Astrocyte of the spinal cord (primary cell): ENCODE measurements at places on chromosomes 4 and X.

- no peak for DNase-seq
Measured at GRCh38 chrX:129750971-129751370, 12.2 kb downstream of the XPNPEP2 start.

- peak; percentile 16 for DNase-seq
Measured at GRCh38 chr4:26048950-26049349, 134.9 kb downstream of the SMIM20 start.

- no peak for DNase-seq
Measured at GRCh38 chr4:75180790-75181776, 248.2 kb downstream of the PARM1 start.

DNA sequence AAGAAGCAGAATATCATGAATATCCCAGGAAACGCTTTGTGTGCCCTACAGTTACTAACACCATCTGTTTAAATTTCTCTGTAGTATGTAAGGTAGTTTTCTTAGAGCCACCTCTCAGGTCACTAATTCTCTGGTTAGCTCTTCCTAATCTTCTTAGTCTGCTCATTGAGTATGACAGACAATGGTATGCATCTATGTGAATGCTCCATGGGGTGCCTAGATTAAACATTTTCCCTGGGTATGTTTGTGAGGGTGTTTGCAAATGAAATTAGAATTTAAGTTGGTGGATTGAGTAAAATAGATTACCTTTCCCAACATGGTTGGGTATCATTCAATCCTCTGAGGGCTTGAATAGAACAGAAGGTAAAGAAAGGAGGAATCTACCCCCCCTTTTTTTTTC is 233.0 kb downstream of the PCDH18 start:
- no peak for DNase-seq

- no peak for DNase-seq
Measured at GRCh38 chrX:48824066-48824465, 2.2 kb upstream of the ERAS start.

GRCh38 chr4:167023364-167023925 is 210.8 kb downstream of the SPOCK3 start:
- DNase-seq = no peak

DNA sequence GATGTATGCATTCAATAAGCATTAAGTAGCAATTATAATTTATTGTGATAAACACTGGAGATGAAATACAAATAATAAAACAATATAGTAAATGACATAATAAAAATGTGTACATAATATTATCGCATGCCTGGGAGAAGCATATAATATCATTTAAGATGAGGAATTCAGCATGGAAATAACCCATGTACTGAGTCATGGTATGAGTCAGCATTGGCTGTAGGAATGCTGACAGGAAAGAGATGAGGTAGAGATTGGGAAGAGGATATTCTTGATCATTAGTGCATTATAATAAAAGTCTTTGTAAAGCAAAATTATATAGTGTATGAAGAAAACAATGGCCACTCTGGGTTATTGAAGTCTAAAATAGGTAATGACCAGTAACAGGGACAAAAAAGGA is 82.8 kb downstream of the MAGEB10 start:
- DNase-seq = peak; percentile 61

DNA sequence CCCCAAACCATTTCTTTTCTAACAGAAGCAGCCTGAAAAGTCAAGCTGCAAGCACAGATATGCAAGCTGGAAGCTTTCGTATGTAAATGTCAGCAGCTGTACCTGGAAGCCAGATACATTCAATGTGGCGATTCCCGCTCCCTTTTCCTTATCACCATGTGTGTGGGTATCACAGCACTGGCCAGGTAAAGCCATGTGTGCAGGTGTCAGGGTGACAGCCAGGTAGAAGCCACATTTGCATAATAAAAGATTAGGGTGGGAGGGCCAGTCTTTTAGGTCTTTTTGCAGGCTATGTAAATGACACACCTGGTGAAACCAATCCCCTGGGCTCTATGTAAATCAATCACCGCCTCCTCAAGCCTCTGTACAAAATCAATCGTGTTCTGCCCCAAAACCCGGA is 50.1 kb downstream of the RXFP1 start:
- DNase-seq = no peak

DNA sequence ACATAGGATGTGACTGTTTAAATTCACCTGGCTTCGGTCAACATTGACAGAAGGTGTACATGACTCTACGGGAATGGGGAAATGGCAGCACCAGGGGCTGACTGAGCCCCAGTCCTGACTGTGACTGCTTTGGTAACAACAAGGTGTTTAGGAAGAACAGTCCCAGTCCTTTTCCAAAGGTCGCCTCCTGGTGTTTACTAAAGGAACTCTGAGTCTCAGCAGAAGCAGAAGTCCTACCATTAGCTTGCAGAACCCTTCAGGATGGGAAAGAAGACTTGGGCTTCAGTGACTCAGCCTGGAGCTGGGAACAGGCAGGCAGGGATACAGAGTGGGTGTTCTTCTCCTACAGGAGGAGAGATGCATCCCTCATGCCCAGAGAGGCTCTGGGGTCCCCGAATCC is 103.3 kb downstream of the MGST2 start:
- DNase-seq = no peak

GRCh38 chr4:24671849-24672248 is 87.5 kb upstream of the DHX15 start:
- DNase-seq = no peak

DNA sequence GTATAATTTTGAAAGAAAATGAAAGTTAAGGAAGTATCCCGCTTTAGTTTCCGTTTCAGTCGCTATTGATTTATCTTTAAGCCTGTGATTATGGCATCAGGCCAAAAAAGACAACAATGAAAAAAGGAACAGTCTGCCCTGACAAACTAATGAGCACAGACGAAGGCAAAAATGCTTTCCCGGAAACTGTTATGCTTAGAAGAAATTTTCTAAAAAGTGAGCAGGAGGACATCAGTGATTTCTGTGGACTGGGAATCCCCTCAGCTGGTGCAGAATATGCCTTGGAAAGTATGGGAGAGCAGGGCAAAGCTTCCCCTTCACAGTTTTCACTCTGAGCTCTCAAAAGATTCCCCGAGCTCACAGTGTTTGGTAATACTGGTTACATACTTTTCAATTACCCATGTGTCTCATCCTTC is 5.1 kb upstream of the CXCL10 start:
- DNase-seq = peak; percentile 23

DNA sequence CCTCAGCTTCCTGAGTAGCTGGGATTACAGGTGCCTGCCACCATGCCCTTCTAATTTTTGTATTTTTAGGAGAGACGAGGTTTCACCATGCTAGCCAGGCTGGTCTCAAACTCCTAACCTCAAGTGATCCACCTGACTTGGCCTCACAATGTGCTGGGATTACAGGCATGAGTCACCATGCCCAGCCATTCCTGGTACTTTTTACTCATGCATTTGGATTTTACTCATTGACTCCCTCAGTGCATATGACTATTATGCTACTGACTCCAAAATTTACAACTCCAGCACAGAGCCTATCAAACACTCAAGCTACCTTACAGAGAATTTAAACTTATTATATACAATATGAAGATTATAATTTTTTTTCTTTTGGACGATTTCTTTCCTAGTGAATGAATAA is 199.9 kb downstream of the CXXC4 start:
- DNase-seq = no peak

DNA sequence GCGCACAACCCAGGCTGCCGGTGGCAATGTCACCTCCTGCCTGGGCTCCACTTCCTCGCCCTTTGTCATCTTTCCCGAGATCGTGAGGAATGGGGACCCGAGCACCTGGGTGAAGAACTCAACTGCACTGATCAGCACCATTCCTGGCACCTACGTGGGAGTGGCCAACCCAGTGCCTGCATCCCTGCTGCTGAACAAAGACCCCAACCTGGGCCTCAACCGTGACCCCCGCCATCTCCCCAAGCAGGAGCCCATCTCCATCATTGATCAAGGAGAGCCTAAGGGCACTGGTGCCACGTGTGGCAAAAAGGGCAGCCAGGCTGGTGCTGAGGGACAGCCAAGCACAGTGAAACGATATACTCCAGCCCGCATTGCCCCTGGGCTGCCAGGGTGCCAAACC is 32.3 kb downstream of the BCORL1 start:
- DNase-seq = no peak

DNA sequence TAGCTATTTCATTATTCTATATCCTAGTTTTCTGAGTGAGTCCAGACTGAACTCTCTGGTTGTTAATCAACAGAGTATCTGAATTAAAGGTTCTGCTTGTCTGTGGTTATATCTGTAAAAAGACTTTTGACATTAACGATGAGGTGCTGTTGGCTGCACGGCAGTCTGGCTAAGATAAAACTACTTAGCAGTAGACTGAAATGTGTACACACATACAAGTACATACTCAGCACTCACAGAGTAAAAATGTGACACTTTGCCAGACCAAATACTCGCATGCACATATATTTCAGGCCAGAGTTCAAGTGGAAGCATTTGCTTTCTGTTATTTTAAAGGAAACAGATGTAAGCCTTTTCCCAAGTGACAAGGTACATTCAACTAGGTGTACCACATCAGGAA is 80.5 kb downstream of the PRDM5 start:
- DNase-seq = peak; percentile 69

- DNase-seq = no peak
Measured at GRCh38 chr4:95979961-95980876, 140.3 kb downstream of the PDHA2 start.

DNA sequence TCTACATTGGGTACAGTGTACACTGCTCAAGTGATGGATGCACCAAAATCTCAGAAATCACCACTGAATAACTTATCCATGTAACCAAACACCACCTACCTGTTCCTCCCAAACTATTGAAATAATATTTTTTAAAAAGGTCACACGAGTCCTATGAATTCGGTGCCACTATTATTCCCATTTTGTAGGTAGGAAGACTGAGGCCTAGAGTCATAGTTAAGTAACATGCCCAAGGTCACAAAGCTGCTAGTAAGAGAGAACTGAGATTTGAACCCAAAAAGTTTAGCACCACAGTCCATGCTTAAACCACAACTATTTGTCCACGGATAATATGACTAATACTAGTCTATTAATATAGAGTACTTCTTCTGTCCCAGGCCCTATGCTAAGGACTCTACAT is 2.7 kb downstream of the ARHGEF6 start:
- no peak for DNase-seq

DNA sequence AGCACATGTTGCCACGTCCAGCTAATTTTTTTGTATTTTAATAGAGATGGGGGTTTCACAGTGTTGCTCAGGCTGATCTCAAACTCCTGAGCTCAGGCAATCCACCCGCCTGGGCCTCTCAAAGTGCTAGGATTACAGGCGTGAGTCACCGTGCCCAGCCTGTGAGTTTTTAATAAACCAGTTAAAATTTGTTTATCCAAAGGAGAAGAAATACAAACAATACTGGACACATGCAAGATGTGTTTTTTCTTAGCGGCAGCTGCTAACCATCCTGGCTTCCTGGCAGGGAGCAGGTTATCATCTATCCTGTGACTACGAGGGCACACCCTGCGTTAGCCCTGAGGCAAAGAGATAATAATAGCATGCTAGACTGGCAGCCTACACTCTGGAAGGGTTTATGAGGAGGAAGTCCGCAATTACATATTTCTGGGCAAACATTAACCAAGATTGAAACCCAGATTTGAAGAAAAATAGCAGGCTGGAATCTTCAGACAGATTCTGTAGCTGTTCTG is 191.4 kb downstream of the SPRY1 start:
- peak; percentile 63 for DNase-seq

DNA sequence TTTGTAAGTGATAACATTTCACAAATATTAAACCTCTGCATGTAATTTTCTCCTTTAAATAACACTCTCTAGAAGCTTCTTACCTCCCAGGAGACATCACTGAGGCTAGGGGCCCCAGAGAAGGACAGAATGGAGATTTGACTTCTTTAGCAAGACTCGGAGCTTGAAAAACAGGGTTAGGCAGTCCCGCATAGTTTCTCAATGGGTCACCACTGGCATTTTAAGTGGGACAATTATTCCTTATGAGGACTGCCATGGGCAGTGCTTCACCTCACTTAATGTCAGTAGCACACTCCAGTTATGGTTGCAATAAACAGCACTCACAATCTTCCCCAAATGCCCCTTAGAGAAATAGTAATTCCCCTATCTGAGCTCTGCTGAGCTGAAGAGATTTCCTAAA is 66.7 kb upstream of the NOCT start:
- DNase-seq = no peak

- DNase-seq = peak; percentile 57
Measured at GRCh38 chr4:42339935-42340406, 57.3 kb upstream of the SHISA3 start.

DNA sequence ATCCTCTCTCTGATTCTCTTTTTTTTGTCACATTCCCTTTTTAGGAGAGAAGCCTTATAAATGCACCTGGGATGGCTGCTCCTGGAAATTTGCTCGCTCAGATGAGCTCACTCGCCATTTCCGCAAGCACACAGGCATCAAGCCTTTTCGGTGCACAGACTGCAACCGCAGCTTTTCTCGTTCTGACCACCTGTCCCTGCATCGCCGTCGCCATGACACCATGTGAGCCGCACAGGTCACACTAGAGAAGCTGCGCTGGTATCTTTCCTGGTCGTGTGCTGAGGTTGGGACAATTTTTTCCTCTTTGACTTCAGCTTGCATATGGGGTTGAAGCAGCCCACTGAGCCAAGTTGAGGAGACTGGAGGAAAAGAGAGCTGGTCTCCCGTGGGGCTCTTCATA is 52.1 kb downstream of the KLF8 start:
- no peak for DNase-seq

- DNase-seq = peak; percentile 69
Measured at GRCh38 chr4:32789026-32789608, 2068.9 kb downstream of the PCDH7 start.

- DNase-seq = peak; percentile 3
Measured at GRCh38 chr4:162274354-162274753, 110.6 kb upstream of the FSTL5 start.
